A549 treated with Mapracorat at 1 μM for 4 hours (cell line): ENCODE measurements at places on chromosomes 16 and 17. TPM values are rescaled to one million over a fixed set of nuclear protein-coding genes. Genes with fewer than 3 reads are reported as not detected.

The NUDT16L1 gene
- total RNA-seq, result 15.8 to 26.7 TPM (median 25.1 TPM) in 5 replicates

The RHBDL3 gene
- total RNA-seq, result 2.9 to 5.6 TPM (median 4.5 TPM) in 5 replicates

The ABCA8 gene
- total RNA-seq, result 0.21 to 0.36 TPM (median 0.27 TPM) in 5 replicates

The CCDC200 gene
- not detected in 5 replicates for total RNA-seq

The C17orf50 gene
- 0.21 to 0.59 TPM (median 0.34 TPM) in 4 of 5 replicates, not detected in the other for total RNA-seq

The KREMEN2 gene
- total RNA-seq, result 0.88 to 2.6 TPM (median 2.2 TPM) in 5 replicates

The KRT27 gene
- 0.19 TPM in 1 of 5 replicates, not detected in the others for total RNA-seq

The STAT5A gene
- total RNA-seq, result 5.5 to 7.8 TPM (median 6.2 TPM) in 5 replicates
